ENCODE measurements at places on chromosomes 4 and X.

GRCh38 chr4:12965334-12965733, 518.8 kb downstream of the RAB28 start:
- no peak for DNase-seq

GRCh38 chr4:143424276-143424675, 87.6 kb downstream of the GAB1 start:
- DNase-seq = no peak

DNA sequence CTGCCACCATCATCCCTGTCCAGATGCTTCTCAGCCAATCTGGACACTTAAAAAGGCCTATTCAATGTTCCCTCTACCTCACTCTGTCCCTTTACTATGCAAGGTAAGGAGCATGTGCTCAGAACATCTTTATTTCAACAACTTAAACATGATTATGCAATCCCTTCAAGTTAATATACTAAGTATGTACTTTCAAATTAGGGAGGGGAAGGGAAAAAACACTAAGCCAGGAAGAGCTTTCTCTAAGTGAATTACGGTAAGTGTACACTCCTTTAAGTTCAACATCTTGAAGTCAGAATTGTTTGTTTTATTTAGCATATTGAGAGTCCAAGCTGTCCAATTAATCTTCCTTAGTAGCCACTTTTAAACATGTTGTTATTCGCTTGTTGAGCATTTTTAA, 14.1 kb downstream of the SLC10A7 start:
- DNase-seq = no peak

- DNase-seq = no peak
Observed at GRCh38 chr4:165711436-165711835, 161.6 kb upstream of the TLL1 start.

DNA sequence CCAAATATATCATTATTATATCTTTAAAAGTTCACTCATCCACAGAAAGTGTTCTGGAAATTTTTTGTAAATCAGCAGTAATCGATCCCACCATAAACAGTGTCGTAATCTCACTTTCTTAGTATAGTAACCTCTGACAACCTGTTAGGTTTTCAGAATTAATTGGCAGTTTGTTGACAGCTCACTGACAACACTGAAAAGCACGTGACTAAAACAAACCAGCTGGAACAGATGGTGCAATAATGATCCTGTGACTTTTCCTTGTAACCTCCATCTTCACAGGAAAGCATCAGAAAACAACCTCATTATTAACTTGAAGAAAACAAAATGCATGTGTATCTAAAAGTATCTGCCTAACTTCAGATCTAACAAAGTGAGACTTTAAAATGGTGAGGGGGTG, 48.5 kb downstream of the FSTL5 start:
- DNase-seq = no peak

DNA sequence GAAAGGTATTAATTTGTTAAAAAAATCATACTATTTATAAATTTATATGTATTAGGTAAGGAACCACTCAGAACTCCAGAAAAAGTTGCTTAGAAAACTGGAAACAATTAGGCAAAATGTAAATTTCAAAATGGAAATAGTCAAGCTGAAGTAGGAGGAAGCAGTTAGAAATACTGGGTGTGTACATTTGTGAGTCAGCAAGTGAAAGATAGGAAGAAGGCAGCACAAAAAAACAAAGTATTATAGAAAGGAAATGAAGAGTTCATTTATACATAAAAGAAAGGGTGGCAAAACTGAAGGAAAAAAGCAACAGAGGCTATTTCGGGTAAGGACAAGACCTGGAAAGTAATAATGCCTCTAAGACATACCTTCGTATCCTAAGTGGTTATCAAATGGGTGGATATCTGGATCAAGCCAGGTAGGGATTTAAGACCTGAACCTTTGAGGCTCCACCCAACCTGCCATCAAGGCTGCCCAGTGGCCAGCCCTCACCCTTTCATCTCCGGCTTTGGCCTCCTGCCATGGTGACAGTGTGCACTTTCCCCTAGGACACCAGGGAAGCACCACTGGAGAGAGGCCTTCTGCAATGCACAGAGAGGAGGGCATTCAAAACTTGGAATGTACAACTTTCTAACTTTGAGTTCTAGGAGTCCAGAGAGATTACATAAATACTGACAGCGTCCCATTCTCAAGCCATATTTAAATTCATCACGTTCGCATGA, at the start of gene LRRC66:
Gene LRRC66 (minus strand): TSS at position 428 of the 722 bp plus-strand sequence. CDS start 2,750 bp downstream, outside the sequence.
- DNase-seq = no peak

GRCh38 chrX:147779173-147779572, 132.5 kb upstream of the FMR1 start:
- no peak for DNase-seq

- no peak for DNase-seq
Observed at GRCh38 chr4:158513256-158513655, 8.4 kb upstream of the RXFP1 start.

- no peak for DNase-seq
Observed at GRCh38 chr4:159946983-159947615, 844.2 kb downstream of the RAPGEF2 start.

DNA sequence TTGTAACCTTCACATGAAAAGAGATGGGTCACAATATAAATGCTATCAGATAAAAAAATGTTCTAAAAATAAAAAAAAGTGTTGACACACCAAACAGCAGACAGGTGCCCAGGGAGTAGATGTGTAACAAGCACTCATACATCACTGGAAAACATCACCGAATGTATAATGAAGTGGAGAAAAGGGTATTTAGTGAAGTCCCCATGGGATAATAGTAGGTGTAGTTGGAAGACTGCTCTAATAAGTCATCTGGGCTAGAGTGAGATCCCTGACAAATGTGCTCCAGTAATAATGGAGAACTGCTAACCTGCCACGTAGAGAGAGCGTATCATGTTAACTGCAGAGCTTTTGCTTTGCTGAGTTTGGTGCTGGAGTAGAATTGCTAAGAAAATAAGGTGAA, 152.0 kb downstream of the GRIA2 start:
- DNase-seq = no peak

DNA sequence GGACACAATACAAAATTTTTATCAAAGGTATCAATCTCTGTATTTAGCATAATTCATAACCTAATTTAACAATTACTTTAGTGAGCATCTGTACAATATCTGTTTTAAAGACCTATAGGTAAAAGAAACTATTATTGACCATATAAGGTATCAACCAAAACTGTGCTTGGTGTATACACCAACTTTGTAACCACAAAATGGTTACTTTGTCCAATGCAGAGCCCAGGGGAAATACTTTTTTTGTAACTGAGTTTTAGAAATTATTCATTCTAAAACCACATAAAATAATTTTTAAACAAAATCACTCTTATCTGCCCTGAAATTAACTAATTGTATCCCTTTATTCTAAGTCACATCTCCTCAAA, 5.0 kb downstream of the CXXC4 start:
- DNase-seq = no peak

DNA sequence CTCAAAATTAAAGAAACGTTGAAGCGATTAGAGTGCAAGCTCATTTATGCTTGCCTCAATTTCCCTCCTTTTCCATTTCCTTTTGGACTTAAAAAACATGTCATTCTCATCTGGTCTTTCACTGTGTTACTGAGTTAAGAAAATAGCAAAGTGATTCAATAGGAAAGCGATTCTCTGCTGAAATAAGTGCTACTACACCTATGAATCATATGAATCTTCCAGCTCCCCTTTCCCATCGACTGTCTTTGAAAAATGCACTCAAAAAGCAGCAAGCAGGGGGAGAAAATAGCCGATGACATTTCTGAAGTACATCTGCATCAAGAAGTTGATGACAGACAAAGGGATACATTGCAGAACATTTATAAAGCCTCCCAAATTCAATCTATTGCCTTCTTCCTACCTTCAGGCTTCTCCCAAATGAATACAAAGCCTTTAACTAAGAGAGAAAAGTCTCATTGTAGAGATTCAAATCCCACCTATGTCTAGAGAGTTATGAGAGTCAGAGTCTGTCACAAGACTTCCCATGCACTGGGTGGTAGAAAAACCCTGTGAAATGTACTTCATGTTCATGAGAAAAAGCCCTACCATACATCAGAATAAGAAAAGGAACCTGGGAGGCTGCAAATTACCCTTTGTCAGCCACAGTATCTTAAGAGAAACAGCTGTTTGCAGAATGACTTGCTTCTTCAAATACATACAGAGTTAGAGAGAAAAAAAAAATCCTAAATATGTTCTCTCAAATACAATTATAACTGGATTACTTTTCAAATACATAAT, 78.9 kb downstream of the MBNL3 start:
- no peak for DNase-seq

DNA sequence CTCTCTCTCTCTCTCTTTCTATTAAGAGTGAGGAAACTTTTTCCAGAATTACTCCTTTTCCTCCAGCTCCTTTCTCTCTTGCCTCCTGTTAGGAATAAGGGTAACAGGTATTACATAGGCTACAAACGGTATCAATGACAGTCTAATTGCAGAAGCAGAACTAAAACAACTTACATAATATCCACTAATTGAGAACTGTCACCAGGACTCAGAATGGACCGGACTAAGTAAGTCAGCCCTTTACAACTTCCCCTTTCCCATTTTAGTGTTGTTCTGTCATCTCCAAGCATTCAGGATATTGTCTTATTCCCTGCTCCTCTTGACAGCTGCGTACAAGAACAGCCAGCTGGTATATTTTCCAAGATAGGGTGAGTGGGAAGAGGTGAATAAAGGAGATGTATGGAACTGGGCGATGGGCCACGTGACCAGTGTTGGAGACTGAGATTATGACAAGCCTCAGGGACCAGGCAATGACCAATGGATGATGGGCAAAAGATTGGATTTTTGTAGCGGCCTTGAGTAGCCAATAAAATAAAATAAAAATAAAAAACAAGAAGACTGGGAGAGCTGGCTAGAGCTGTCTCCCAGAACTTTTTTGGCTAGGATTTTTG, 2.3 kb upstream of the FNIP2 start:
- no peak for DNase-seq

- DNase-seq = no peak
Observed at GRCh38 chr4:88919056-88919455, 137.9 kb downstream of the FAM13A start.

GRCh38 chr4:26780539-26780938, 80.1 kb upstream of the STIM2 start:
- DNase-seq = no peak

DNA sequence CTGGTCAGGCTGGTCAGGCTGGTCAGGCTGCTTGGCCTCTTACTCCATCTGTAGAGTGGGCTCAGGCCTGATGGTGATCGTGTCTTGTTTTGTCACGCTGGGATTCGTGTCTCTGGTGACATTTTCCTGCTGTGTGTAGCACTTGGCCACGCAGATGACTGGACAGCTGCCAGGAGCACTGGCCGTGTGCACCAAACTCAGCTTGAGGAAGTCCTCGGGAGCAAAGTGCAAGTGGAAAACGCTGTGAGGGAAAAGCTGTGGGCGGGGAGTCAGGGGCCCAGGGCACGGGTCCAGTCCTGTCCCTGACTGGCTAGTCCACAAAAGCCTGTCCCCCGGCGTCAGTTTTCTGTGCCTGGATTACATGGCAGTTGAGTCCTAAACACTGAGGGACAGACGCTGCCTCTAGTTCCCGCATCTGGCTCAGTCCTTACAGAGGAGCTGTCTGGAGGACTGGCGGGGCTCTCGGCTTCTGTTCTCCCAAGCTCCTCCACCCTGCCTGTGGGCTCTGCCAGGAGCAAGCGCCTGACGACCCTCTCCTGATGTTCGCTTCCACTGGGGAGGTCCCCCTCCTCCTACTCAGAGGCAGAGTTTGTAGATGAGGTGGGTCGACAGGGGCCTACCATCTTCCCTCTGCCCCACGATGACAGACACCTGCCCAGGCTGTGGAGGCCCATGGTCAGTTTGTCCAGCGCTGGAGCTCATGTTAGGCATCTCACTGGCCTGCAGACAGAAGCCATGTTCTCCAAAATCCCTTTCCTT, 35.9 kb upstream of the GRPEL1 start:
- DNase-seq = no peak

- DNase-seq = no peak
Observed at GRCh38 chr4:45741897-45742296, 382.0 kb downstream of the GABRG1 start.

DNA sequence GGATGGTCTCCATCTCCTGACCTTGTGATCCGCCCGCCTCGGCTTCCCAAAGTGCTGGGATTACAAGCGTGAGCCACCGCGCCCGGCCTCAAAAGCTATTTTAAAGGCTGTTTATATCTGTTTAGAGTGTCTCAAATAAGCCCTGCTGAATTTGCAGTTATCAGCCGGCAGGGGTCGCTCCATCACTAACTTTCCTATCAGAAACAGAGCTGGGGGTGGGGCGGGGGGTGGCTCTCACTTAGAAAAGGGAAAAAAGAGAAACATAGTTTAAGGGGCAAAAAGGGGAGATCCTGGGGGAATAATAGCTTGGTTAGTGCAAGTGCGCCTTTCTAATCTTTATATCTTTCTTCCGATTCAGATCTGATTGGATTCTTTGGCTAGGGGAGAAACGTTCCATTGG, 450.7 kb downstream of the UBE2NL start:
- no peak for DNase-seq

DNA sequence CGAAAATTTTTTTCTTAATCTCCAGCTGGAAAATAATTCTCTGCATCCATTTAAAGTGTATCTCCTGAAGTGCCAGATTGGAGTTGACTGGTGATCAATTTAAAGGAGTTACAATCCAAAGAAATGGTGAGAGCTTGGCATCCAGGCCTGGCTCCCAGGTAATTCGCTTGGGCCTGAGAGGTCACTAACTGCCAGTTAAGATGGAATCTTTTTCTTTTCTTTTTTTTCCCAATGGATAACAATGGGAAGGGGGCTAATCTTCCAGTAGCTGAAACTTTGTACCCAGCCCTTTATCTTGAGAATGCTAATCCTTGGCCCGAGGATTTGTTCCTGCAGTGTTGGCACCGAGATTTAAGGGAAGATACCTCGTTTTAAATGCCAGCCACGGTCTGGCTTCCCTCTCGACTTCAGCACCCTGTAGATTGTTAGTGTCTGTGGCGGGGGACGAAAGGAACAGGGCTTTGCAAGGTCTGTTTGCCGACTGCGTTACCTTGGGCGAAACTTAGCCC, 13.3 kb upstream of the PITX2 start:
- DNase-seq = no peak

- DNase-seq = peak; percentile 15
Observed at GRCh38 chrX:80808881-80809411, 731 bp downstream of the BRWD3 start.

- DNase-seq = no peak
Observed at GRCh38 chrX:75156531-75156945, 455 bp upstream of the ABCB7 start.

GRCh38 chr4:58849026-58849425, 1738.8 kb upstream of the IGFBP7 start:
- DNase-seq = no peak

DNA sequence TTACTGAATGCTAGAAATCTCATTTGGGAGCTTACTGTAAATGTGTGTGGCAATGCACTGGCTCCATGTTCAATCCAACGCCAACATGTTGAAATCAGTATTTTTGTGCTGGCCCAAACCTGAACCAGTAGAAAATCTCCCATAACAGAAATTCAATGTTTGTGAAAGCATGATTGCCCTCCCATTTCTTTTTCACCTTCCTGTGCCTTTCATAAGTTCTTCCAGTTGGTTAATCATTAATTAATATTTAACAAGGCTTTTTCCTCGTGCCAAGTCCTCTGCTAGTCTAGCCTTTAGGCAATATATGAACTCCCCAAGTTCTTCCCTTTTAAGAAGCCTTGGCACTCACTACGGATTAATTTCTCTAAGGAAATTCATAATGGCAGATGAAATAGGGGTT, 1.3 kb upstream of the PLS3 start:
- no peak for DNase-seq

GRCh38 chr4:1975391-1975801, 33.4 kb downstream of the NELFA start:
- no peak for DNase-seq
